Mesothelial cell of epicardium (in vitro differentiated cells): ENCODE measurements at places on chromosomes 13 and 19. TPM values are rescaled to one million over a fixed set of nuclear protein-coding genes. Genes with fewer than 3 reads are reported as not detected.

Gene PALM3
- total RNA-seq = 2.0 to 2.4 TPM (median 2.3 TPM) in 3 replicates

Gene KLK3
- not detected in 3 replicates for total RNA-seq

Gene CD37
- total RNA-seq = not detected in 3 replicates

Gene FPR3
- not detected in 3 replicates for total RNA-seq

Gene DIAPH3
- total RNA-seq = 13.4 to 16.8 TPM (median 16.5 TPM) in 3 replicates

Gene TMIGD2
- total RNA-seq = 0.29 TPM in 1 of 3 replicates, not detected in the others

Gene PEG3
- total RNA-seq = not detected in 3 replicates

Gene FUT1
- 3.5 to 4.4 TPM (median 4.3 TPM) in 3 replicates for total RNA-seq

Gene GNA15
- total RNA-seq = 0.09 to 0.13 TPM (median 0.13 TPM) in 3 replicates

Gene CDX2
- total RNA-seq = 0.05 to 0.16 TPM in 2 of 3 replicates, not detected in the other

Gene PDS5B
- 64.9 to 72.6 TPM (median 70.4 TPM) in 3 replicates for total RNA-seq

Gene GARIN5A
- 10.1 to 12.7 TPM (median 11.5 TPM) in 3 replicates for total RNA-seq

Gene RNF225
- 0.83 to 1.3 TPM (median 1.2 TPM) in 3 replicates for total RNA-seq

Gene SIAH3
- 0.42 to 0.57 TPM (median 0.51 TPM) in 3 replicates for total RNA-seq

Gene GZMM
- 0.25 to 0.40 TPM (median 0.29 TPM) in 3 replicates for total RNA-seq

Gene SIGLEC5
- not detected in 3 replicates for total RNA-seq

Gene VSTM2B
- total RNA-seq = not detected in 3 replicates

Gene GJB6
- total RNA-seq = 28.6 to 35.4 TPM (median 32.7 TPM) in 3 replicates

GRCh38 chr19:13689085-13689484, 75.2 kb upstream of the MRI1 start:
- DNase-seq = no peak

DNA sequence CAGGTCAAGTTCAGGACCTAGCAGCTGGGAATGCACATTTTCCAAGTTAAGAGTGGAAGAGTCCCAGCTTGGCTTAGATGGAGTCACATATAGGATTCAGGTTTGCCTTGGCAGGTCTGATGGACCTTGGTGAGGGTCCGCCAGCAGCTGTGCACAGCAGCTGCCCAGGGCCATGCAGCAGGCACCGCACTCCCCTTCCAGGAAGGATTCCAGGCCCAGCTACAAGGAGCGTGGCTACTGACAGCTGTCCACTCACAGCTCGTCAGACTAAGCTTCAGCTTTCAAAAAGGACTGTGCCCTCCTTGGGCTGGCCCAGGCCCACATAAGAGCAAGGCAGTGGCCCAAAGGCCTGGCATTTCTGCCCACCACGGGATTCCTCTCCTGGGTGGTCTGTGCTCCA, 68.4 kb downstream of the ALOX5AP start:
- DNase-seq = no peak

GRCh38 chr13:35480346-35480745, 3.9 kb upstream of the MAB21L1 start:
- DNase-seq = no peak

GRCh38 chr13:37944869-37945442, 75.4 kb upstream of the TRPC4 start:
- no peak for DNase-seq

DNA sequence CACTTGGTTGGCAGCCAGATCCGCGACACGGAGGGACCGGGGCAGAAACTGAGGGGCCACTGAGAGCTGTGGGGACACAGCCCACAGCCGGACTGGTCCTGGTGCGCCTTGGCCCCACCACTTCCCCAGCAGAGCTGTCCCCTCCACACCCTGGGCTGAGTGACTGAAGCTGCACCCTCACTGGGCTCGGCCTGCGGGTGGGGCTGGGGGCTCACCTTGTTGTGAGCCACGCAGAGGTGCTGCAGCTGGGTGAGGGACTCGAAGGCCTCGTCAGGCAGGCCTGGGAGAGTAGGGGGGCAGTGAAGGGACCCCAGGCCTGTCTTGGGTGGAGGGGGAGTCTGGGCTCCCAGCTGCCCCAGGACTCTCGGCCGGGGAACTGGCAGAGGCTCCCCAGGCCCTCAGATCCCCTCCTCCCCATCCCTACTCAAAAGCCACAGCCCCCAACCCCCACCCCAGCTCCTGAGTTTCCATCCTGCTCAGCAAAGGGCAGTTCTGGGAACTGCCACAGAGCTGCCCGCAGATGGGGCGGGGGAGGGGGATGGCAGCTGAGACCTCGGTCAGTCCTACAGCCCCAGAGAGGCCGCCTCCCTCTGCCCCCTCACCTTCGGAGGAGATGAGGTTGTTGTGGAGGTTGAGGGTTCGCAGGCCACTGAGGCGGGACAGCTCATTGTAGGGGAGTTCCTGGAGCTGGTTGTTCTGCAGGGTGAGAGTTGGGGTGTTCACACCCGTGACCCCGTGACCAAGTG, 2.3 kb downstream of the PODNL1 start:
- DNase-seq = no peak

DNA sequence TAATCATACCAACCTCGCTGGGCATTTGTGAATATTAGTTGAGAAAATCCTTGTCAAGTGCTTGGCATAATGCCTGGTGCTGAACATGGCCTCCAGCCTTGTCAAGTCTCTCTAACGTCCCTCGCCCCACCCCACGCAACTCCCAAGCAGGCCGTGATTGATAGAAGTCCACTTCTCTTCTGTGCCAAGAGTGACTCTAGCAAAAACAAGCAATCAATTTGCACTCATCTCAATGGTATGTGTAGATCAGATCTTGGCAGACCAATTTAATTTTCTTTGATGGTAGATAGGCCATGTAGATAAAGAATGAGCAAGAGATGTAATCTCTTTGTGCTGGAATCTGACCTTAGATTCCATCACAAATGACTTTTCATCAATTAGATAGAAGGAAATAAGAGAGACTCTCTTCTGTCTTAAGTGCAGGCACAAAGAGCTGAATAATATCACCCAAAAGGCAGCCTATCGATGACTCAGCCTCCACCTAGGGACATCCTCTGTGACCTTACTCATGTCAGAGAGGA, 31.0 kb upstream of the KATNAL1 start:
- DNase-seq = no peak

GRCh38 chr13:100178309-100178708, 89.4 kb downstream of the PCCA start:
- no peak for DNase-seq

- no peak for DNase-seq
These were observed 2.0 kb downstream of the ZFP36 start for GRCh38 chr19:39408392-39409207.

- DNase-seq = no peak
These were observed 12.3 kb upstream of the ARL11 start for GRCh38 chr13:49615836-49616675.

- DNase-seq = no peak
These were observed 11.4 kb upstream of the TSPAN16 start for GRCh38 chr19:11284515-11284914.

- DNase-seq = no peak
These were observed at the start of gene CACNG7 for GRCh38 chr19:53908935-53909415. Gene CACNG7 (plus strand): TSS chr19:53909278. CDS start chr19:53912832, 3,554 bp downstream.

- DNase-seq = no peak
These were observed 87.2 kb upstream of the TNFSF11 start for GRCh38 chr13:42486711-42487198.

DNA sequence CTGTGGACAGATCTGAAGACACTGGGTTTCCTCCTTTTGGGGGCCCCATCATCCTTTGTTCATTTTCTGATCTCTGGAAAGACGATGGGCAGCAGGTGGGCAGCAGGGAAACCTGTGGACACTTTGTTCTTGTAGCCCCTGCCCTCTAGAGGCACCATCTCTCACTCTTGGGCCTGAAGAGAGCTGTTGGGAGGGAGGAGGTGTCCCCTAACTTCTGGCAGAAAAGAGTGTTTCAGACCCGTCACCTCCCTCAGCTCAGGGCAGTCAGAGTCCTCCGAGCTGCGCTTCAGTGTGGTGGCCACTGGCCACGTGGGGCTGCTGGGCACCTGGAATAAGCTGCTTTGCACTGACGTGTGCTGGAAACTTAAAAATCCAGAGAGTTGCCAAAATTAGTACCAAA, 26.9 kb upstream of the RNF17 start:
- DNase-seq = no peak

DNA sequence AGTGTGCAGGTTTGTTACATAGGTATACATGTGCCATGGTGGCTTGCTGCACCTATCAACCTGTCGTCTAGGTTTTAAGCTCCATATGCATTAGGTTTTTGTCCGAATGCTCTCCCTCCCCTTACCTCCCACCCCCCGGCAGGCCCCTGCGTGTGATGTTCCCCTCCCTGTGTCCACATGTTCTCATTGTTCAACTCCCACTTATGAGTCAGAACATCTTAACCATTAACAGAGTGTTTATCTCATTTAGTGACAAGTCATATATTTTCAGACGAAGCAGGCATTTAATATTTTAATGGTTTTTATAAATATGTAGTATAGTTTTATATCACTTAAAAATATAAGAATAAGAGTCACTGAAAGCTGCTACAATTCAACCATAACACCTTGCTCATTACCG, 780.5 kb upstream of the ARGLU1 start:
- DNase-seq = no peak

DNA sequence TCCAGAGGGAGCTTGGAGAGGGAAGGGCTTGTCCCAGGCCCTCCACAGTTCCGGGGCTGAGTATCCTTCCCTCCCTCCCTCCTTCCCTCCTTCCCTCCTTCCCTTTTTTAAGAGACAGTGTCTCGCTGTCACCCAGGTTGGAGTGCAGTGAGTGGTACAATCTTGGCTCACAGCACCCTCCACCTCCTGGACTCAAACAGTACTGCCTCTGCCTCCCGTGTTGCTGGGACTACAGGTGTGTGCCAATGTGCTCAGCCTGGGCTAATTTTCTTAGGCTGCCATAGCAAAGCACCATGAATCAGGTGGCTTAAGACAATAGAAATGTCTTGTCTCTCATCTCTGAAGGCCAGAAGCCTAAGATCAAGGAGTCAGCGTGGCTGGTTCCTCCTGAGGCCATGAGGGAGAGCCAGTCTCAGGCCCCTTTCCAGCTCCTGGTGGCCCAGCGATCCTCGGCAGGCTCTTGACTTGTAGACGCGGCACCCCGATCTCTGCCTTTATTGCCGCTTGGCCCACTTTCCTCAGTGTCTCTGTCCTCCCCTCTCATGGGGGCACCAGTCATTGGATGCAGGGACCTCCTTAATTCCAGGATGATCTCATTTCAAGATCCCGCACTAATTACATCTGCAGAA, 47.5 kb downstream of the CRTC1 start:
- DNase-seq = no peak

DNA sequence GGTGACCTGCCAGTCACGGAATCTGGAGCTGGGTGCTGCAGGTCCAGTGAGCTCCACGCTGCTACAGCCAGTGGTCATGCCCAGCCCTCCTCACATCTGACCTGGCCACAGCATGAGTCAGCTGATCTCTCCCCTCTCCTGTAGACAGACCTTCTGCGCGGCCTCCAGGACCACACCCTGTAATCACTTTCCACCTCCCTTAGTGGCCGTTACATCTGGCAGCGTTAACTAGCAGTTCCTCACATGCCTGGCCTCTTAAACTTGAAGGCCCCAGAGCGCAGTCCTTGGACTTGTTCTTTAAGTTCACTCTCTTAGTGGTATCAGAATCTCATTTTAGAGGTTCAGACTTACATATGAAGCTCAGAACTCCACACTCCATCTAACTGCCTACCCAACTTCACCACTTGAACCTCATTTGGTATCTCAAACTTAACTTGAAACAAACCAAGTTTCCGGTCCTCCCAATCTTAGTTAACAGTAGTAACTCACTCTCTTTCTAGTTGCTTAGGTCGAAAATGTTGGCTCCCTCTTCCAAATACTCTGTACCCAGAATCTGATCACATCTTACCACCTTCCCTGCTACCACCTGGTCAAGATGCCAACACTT, 22.7 kb downstream of the MIPEP start:
- DNase-seq = no peak

GRCh38 chr13:100365680-100366079, 222.9 kb downstream of the GGACT start:
- DNase-seq = no peak

- DNase-seq = no peak
These were observed 36.1 kb downstream of the ZNF787 start for GRCh38 chr19:56084835-56085536.

- DNase-seq = no peak
These were observed 1054.4 kb upstream of the SPRY2 start for GRCh38 chr13:81395368-81395767.

DNA sequence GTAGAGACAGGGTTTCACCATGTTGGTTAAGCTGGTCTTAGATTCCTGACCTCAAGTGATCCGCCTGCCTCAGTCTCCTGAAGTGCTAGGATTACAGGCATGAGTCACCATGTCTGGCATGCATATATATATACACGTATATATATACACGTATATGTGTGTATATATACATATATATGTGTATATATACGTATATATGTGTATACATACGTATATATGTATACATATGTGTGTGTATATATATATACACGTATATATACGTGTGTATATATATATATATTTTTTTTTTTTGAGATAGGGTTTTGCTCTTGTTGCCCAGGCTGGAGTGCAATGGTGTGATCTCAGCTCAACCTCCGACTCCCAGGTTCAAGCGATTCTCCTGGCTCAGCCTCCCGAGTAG, 11.9 kb downstream of the DNMT1 start:
- DNase-seq = no peak

DNA sequence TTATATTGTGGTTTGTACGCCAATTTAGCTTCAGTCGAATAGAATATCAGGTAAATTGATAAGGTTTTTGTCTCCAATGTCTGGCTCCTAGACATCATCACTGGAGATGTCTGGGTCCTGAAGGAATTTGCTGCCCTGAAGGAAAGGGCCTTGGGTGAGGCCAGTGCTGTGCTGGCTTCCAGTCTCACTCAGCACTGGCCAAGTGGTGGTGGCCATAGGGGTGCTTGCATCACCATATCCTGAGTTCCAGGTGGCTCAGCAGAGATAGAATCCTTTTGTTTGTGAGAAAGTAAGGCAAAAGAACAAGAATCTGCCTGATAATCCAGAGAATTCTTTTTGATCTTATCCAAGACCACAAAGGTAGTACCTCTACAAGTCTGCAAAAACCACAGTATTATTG, 39.1 kb downstream of the UQCRFS1 start:
- no peak for DNase-seq

DNA sequence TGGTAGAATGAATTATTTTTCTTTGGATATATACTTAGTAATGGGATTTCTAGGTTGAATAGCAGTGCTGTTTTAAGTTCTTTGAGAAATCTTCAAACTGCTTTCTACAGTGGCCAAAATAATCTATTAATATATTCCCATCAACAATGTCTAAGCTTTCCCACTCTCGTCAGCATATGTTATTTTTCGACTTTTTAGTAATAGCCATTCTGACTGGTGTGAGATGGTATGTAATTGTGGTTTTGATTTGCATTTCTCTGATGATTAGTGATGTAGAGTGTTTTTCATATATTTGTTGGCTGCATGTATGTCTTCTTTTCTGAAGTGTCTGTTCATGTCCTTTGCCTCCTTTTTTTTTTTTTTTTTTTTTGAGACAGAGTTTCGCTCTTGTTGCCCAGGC, 90.2 kb upstream of the CSNK1A1L start:
- no peak for DNase-seq

DNA sequence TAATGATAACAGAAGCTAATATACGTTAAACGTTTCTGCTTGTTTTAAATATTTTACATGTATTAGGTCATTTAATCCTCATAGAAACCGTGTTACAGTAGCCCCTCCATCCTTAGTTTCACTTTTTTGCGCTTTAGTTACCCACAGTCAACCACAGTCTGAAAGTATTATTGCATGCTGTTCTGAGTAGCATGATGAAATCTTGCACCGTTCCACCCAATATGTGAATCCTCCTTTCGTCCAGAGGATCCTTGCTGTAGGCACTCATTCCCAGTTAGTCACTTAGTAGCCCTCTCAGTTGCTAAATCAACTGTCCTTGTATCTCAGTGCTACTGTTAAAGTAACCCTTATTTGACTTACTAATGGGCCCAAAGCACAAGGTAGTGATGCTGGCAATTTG, 257.8 kb downstream of the ENOX1 start:
- DNase-seq = no peak
